ENCODE measurements at places on chromosomes 6 and 20. TPM values are rescaled to one million over a fixed set of nuclear protein-coding genes. Genes with fewer than 3 reads are reported as not detected.

The RSPO3 gene
- 97.7 TPM for total RNA-seq

The NEDD9 gene
- 47.4 TPM for total RNA-seq

The CST2 gene
- 0.83 TPM for total RNA-seq

The MATN4 gene
- total RNA-seq = 0.19 TPM

The TBX18 gene
- total RNA-seq = 15.8 TPM
